ENCODE measurements at places on chromosomes 4 and X.

DNA sequence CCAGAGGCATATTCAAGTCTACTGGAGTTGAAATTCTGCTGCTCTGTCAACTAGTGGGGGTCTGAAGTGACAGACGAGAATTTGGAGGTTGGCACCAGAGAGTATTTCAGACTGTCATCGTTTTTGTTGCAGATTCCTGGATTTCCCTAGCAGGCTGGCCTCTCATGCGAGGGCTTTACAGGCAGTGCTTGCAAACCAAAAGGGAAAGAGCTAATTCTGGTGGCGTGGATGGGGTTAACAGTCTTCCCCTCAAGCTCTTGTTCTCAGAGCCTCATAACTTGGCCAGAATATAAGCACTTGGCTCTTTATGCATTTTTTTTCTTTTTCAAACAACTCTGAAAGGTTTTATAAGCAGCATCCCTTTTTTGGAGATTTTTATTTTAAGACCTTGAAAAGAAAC is at the start of gene SPARCL1:
Gene SPARCL1 (minus strand): TSS at position 190 of the 400 bp plus-strand sequence. CDS start 29,802 bp downstream, outside the sequence.
- no peak for DNase-seq

GRCh38 chr4:3241898-3242524 is 6.9 kb upstream of the MSANTD1 start:
- DNase-seq = no peak

DNA sequence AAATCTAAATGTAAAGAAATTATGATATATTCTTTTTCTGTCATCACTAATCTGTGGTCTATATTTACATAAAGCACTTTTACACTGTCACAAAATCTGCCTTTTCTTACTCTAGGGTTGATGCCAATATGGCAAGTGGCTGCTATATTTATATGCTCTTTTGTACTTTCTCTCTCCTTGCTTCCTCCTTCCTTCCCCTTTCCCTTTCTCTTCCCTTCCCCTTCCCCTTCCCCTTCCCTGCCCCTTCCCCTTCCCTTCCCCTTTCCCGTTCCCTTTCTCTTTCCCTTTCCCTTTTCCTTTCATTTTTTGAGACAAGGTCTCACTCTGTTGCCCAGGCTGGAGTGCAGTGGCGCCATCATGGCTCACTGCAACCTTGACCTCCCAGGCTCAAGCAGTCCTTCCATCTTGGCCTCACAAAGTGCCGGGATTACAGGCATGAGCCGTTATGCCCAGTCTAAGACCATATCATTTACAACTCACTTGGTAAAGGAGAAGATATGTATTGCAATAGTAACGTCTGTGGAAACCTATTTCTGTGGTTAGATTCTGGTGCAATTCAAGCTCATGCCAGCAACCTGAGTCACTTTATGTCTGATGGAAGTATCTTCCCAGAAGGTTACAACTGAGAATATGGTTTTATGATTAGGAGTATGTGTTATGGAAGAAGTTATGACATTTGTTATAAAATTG is 13.9 kb upstream of the PLAC8 start:
- no peak for DNase-seq

GRCh38 chrX:57772637-57773036 is 92.6 kb upstream of the NLRP2B start:
- DNase-seq = no peak

DNA sequence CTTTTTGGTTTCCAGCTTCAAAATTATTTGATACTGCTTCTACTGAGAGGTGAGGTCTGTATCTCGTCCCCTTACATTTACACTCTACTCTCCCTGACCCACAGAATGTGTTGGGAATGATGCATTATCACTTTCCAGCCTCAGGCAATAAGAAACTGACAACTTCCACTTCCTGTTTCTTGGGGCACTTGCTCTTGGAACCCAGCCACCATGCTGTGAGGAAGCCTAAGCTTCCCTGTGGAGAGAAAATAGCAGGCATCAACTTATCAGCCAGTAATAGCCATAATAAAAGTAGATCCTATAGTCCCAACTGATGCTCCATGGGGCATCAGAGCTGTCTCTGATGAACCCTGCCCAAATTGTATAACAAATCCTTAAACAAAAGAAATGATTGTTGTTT is 32.6 kb downstream of the RELL1 start:
- no peak for DNase-seq

GRCh38 chr4:183158062-183158461 is 59.0 kb downstream of the WWC2 start:
- no peak for DNase-seq

DNA sequence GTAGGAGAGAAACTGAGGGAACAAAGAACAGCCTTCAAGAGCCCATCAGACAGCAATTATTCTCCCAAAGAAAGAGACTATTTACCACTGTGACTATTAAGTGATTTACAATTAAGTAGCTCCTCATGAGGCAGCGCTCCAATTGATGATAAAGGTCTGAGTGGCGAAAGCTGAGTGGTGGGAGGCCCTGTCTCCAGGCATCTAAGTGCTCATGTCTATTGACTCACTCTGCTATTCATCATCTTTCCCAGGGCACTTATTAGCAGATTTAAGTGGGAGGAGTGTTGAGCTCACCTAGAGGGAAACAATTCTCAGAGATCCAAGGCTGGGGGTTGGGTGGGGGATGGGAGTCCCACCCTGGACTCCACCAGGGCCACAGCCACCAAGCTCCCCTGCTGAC is 23.3 kb downstream of the AMER1 start:
- DNase-seq = no peak

DNA sequence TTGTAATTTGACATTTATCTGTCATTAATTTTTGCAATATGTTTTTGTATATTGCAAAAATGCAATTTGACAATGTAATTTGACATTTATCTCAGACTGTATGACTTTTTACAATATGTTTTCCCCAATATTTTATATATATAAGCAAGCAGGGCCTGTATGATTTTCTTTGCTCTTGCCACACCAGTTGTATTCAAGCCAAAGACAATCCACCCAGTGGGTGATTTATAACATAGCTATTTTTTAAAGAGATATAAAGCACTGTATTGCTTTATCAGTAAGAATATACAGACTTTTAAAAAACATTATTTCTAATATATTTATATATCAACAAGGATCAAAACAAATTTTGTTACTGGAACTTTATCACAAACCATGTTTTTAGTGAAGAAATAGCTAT is 47.3 kb downstream of the SLIT2 start:
- no peak for DNase-seq

- DNase-seq = no peak
Observed at GRCh38 chr4:170743633-170744032, 653.9 kb upstream of the AADAT start.

DNA sequence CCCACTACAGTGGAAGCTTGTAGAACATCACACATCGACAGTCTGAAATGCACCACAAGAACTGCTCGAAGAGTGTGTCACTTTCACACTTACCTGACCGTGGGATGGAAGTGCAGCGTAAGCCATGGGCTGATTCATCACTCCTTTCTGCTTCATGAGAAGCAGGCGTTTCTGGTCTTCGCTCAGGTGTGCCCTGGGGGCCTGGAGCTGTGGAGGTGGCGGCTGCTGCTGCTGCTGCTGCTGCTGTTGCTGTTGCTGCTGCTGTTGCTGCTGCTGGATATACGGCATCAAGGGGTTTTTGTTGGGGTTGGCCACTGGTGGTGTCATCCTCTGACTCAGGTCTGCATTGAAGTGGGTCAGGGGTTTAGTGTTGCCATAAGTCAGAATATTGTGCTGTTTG is 223.6 kb downstream of the MGST2 start:
- DNase-seq = no peak

DNA sequence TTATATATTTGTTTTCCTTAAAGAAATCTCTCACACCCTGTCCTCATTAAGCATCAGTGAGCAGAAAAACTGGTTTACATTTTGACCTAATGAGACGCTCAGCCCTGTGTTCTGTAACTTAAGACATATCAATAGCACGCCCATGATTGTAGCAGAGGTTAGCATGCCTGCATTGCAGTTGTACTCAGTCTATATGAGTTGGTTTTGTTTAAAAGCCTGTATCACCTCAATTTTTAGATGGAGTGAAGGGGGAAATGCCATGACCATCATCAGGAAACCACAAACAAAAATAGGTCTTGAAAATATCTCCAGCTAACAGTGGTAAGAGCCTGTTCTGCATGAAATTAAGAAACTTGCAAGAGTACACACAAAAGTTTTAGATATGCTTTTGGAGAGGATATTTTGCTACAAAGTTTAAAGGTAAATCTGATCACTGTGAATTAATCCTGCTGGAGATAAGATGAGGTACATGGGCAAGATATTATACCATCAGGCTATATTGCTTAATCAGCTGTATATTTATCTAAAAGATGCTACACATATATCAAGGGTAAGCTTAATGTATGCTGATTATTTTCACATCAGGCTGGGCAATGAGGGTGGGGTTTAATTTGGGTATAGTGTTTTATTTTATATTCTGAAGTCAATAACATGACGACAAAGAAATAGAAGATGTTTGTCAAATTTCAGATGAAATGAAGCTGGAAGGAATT is 13.1 kb upstream of the COQ2 start:
- no peak for DNase-seq

DNA sequence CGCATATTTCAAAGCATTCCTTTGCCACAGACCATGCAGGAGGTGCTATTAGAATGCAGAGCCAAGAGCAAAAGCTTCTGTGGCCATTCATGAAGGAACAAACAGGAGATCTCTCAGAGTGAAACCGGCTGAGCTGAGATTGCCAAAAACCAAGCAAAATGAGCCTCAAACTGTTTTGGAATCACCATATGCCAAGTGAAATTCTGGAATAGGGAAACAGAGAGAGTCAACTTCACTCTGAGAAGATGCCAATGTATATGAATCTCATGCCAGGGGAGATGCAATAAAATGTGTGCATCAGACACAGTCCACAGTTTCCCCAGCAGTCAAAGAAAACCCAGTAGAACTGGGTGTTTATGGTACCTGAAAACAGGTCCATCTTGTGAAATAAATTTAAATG is 42.3 kb downstream of the SRPX start:
- DNase-seq = no peak

DNA sequence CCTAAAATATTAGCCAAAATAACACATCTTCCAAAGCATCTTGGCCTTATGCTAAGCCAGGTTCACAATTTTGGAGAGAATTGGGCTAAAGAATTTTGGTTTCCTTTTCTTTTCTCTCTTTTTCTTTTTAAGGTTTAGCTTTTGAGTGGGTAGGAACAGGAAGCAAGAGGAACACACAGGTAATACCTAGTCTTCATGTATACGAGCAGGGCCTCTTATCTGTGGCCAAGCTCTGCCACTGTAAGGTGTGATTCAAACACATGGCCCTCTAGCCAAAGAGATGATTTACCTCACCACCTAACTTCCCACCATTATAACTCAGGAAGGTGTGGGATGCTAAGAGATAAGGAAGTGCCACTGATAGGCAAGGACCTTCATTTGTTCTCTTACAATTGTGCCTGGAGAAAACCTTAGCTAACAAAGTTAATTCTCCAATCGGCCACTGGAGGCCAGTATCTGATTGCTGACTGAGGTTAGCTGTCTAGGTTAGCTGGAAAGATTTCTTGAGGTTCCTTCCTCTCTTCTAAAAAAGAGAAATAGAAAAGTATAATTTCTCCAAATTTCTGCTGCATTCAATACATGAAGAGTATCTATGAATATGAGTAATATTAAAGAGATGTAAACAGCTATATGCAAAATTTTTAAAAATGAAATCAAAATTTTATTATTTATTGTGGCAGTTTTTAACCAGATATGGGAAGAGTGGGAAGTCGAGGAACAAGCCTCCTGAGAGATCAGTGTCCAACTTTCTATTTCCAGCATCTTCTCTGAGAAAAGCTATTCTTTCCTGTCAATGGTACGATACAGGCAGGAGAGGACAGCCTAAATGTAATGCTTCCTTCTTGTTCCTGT is 30.1 kb upstream of the BBS7 start:
- no peak for DNase-seq

GRCh38 chrX:3271183-3271833 is 75.1 kb downstream of the MXRA5 start:
- DNase-seq = no peak

All from 8988T (cell line).